ENCODE measurements at places on chromosomes 3 and 15.

DNA sequence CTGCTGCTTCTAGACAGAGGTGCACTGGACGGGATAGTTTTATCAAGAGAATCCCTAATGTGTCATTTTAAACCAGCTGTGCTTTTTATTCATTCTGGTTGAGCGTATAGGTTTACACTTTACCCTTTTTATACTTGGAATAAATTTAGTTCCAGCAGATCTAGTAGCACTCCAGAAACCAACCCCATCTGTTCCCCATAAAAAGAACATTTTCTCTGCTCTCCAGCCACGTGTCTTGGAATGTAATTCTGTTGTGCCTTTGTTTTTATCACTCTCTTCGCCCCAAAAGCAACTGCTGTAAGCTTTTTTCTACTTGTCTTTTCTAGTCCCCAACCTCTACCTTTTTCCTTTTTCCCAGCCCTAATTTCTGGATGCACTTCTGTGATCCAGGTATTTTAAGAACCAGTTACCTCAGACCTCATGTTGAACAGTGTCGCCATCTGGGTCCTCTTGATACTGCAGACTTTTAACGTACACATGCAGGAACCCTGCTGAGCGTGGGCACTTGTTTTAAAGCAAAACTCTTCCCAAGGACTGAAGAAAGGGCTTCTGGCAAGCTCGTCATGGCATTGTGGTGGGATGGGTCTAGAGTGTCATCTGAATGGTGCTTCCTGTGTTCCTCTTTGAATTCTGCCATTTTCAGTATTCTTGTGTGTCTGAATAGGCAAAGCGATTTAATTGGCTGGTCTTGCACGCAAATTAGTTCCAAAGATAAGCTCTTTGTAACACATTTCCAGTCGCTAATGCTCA is 5.7 kb upstream of the EXOG start:
- no peak for DNase-seq

- no peak for DNase-seq
Measured at GRCh38 chr15:25890529-25890928, 27.4 kb upstream of the ATP10A start.

GRCh38 chr3:171950373-171950772 is 89.0 kb upstream of the FNDC3B start:
- no peak for DNase-seq

DNA sequence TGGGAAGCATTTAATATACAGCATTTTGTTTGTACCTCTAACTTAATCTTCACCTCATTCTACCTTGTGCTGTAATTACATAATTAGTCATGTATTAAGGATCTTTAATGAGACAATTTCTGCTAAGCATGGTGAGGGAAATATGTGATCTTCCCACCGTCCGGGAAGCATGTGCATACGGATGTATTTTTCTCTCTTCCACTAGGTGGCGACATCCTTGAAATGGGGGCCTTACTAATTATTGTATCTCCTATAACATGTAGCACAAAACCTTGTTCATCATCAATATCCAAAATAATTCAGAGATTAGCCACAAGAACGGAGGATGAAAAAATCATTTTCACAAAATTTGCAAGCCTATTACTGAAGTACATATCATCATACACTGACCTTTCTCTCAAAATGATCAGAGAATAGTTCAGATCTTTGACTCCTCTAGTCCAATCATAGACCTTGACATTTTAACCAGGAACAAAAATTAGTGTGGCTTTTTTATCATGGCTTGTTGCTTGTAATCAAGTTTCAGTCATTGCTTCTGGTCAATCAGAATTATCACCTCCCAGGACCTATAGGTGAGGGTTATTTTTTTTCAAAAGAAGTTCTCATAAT is 148.9 kb upstream of the GBE1 start:
- DNase-seq: peak; percentile 3

DNA sequence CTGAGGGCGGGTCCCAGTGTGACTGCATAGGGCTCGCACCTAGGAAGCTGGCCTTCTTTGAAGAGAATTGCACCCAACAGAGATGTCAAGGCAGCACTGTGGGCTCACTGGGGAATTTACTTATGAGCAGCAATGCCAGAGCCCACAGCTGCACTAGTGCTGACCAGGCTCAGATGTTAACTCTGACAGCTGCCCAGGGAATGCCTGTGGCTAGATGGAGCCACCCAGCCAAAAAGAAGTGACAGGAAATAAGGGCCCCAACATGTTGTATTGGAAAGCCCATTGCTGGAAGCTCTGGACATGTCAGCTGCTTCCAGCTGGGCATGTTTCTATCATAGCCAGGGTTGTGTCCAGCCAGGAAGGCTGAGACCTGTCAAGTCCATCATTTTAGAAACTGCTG is 90.9 kb upstream of the ZNF280D start:
- no peak for DNase-seq

- no peak for DNase-seq
Measured at GRCh38 chr15:73983211-73983727, 8.8 kb downstream of the STOML1 start.

DNA sequence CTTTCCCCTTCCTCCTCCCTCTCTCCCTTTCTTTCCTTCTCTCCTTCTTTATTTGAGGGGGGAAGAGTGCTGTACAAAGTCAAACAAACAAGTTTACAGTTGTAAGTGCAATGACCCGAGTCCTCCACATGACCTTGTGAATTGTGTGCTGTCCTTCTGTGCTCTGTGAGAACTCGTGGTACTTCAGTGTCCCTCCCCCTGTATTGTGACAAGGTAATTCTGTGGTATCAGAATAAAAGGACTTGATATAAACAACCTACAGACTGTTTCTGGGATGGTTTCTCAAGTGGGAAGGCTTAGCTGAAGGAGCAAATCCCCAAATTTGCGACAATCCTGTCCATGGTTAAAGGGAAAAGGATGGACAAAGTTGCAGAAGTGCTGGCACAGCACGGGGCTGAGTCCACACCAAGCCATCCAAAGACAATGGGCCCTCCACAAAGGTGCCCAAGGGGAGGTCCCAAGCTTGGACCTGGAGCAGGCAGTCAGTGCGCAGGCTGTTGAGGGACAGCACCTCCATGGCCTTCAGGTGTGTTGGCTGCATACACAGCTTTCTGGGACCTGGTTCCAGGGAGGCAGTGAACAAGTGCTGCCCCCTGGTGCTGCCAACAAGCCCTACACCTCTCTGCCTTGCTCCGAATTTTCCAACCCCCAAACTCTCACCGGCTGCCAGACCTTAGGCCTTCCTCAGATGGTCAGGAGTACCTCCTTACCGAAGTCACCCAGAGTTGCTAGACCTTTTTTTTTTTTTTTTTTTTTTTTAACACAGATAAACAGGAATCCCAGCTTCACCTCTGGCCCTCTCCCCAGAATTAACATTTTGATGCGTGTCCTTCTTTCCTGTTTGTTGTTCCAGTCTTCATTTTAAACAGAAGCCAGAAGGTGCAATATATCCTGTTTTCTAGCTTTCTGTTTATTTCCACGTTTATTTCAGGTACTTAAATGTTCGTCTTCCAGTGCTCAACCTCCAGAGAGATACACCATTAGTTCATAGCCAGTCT is 2.6 kb upstream of the APEH start:
- peak; percentile 67 for DNase-seq

DNA sequence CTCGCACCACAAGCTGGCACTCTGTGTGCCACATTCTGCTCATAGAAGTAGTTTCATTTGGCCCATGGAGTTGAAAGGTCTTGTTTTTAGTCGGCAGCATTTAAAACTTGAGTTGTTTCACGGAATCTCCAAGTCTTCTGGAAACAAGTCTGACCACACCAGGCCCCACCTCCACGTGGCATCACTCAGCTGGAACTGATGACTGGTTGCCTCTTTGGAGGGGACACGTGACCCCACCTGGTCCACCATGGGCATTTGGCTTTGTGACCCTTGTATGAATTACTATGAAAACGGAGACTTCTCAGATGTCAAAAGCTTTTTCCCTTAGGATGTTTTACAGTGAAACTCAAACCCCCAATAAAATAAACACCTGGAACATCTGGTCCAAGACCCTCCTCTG is 74.9 kb downstream of the NTRK3 start:
- DNase-seq: no peak

DNA sequence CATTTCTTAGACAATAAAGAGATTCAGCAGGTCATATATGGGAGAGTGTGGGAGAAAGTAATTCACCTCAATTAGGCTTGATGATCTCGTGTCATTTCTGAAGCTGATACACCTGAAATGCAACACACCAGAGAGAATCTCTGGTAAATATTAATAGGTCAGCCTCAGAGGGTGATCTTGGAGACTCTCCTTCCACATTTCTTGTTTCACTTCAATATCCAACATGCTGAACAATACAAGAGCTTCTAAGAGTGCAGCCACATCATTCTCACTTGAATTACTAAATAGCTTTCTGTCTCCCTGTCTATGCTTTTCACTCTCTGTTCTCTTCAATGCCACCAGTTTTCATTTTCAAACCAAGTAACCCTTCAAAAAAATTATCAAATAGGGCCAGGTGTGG is 71.1 kb upstream of the GK5 start:
- no peak for DNase-seq

DNA sequence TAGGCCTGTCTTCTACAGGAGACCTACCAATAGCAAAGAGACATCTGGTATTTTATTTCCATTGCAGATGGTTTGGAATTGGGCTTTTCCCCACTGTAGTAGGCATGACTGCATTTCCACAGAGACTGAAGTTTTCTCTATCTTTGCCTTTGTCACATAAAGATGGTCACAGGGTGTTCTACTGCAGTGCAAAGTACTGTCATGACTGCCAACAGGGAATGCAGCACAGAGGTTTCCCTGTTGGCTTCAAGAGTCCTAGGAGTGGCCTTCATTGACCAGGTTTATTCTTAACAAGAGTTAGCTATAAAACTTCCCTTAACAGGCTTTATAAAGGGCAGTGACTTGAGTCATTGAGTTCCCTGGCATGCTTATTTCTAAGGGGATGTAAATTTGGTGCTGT is 36.8 kb upstream of the TM4SF4 start:
- DNase-seq: no peak

- peak; percentile 68 for DNase-seq
Measured at GRCh38 chr3:197002701-197003454, 26.7 kb downstream of the MELTF start.

DNA sequence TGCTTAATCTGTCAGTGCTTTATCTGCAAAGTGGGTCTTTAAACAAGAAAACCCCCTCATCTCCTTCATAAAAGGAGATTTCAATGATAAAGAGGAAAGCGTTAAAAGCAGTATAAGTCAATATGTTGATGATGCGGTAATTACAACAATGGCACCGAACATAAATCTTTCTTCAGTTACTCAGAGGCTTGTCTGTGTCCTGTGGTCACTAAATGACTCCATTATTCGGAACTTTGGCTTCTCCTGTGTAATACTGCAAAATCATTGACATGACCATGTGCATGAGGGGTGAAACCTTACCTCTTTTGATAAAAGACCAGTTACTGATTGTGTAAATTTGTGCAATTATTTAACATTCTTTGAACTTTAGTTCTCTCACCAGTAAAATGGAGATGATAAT is 4.8 kb upstream of the USP3 start:
- DNase-seq: no peak

GRCh38 chr15:75107908-75108838 is 84.8 kb downstream of the PPCDC start:
- DNase-seq: no peak

DNA sequence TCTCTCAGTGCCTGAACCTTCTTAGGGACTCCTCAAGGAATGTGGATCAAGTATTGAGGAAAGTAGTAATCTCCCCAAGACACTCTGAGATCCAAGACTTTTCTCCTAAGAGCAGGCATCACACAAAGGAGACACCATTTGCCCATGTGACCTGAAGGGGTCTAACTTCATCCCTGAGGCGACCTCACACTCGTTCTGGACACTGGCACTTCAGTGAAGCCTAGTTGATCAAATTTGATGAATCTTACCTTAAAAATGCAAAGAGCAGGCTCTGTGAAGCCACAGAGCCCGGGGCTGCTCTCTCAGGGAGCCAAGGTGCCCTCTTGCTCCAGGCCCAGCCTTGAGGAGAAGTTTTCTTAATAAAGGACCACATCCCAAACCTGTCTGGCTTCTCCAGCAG is 64.3 kb downstream of the SCN11A start:
- no peak for DNase-seq

All from neural crest cell (in vitro differentiated cells).